ENCODE measurements at places on chromosomes 1 and 21. TPM values are rescaled to one million over a fixed set of nuclear protein-coding genes. Genes with fewer than 3 reads are reported as not detected.

RAB25 gene
- 470 TPM for polyA plus RNA-seq

CDCA8 gene
- polyA plus RNA-seq = 4.2 TPM

KRTAP21-2 gene
- polyA plus RNA-seq = not detected

PLA2G2D gene
- polyA plus RNA-seq = 0.02 TPM

CSMD2 gene
- 0.08 TPM for polyA plus RNA-seq

UROD gene
- 38.9 TPM for polyA plus RNA-seq

Measured in esophagus (tissue), 2 donors.